ENCODE measurements at places on chromosomes 7 and 10.

DNA sequence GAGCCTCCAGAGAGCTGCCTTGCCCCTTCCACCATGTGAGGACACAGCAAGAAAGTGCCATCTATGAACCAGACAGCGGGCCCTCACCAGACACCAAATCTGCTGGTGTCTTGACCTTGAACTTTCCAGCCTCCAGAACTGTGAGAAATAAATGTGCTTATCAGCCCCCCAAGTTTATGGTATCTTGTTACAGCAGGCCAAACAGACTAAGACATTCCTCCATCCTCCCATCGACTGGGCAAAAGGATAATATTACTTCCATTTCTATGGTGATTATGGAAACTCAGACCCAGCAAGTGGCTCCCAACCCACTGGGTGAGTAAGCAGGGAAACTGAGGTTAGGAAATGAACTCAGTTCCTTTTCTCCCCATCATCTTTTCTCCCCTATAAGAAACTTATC, 288.4 kb downstream of the KCNMA1 start:
- no peak for DNase-seq

- no peak for DNase-seq
Measured at GRCh38 chr10:77699080-77699645, 61.6 kb upstream of the KCNMA1 start.

GRCh38 chr7:87107949-87108776, 44.1 kb upstream of the DMTF1 start:
- no peak for DNase-seq

DNA sequence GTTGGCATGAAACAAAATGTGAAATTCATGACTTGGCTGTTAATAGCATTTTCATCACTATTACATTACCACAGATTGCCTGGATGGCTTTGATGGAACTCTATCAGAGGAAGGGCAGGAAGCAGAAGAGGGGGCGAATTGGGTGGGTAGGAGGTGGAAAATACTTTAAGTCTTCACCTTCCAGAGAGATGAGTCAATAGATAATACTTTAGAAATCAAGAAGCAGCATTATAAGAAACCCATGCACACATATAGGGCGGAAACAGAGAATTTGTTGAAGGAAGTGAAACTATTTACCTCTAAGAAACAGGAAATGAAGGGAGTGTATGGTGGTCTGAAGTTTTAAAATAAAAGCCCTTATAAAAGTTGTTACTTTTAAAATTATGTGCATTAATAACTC, 152.1 kb upstream of the TARP start:
- no peak for DNase-seq

All from central memory CD8-positive, alpha-beta T cell (primary cell).